ENCODE measurements at places on chromosomes 11 and 22.
A peak's percentile ranks its signal among the peaks of the same experiment; 100 is the strongest.

DNA sequence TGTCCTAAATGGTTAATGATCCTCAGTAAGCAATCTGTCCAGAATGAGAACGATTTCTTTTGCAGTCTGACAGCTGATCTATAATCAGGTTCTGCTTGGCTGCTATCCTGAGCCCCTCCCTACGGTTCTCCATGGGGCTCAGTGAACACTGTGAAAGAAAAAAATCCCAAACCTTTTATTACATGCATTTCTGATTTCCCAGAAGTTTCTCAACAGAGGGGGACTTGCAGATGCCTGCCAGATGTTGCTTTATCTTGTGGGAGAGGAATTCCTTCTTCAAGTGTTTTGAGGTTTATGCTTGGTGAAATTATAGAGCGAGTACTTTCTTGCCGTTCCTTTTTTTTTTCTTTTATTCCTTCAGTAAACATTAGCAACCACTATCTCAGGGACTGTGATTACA is 531.9 kb upstream of the ISX start:
- H3K27ac ChIP-seq = no peak overlapping the region
- H3K36me3 ChIP-seq = no peaks in the 10 kb centered on the region
- DNase-seq = no peak
- H3K4me1 ChIP-seq = no peaks in the 10 kb centered on the region
- H3K27me3 ChIP-seq = no peaks in the 10 kb centered on the region

DNA sequence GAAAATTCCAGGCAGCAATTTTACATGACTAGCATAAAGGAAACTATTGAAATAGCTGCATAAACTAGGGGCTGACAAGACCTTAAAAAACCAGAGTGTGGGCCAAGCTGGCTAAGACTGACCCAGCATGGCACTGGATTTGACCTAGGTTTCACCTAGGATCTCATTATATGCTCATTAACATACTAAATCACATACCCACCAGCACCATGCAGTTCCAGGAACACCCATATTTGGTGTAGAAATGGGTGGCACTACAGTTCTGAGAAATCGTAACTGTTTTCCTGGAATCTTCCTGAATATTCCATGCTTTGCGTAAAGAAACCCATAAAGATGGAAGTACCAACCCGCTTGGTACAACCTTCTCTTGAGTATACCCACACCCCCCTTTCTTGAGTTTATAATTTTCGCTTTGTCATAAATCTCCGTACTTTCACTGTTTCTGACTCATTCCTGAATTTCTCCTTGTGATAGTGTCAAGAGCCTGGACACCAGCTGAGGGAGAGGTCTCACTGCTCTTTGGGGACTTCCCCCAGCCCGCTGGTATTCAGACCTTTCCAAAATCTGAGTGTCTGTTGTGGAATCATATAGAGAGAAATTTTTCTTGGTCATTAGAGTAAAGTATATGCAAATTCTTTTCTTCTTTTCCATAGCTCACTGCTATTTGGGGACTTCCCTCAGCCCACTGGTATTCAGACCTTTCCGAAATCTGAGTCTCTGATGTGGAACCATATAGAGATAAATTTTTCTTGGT is 55.1 kb downstream of the MTMR3 start:
- H3K4me3 ChIP-seq = no peak overlapping the region
- DNase-seq = no peak
- no peak overlapping the region for H3K27ac ChIP-seq

DNA sequence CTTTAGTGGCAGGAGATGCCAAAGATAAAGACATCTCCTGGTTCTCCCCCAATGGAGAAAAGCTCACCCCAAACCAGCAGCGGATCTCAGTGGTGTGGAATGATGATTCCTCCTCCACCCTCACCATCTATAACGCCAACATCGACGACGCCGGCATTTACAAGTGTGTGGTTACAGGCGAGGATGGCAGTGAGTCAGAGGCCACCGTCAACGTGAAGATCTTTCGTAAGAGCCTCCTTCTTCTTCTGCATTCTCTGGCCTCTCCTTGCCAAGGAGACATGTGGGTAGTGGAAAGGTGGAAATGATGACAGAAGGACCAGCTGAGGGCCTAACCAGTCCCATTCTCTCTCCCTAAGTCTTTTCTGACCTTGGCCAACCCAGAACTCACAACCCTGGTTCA is 110.1 kb upstream of the TTC12 start:
- H3K27me3 ChIP-seq = peaks cover 26% of the 10 kb centered on the region
- DNase-seq = no peak
- H3K4me1 ChIP-seq = no peaks in the 10 kb centered on the region
- no peak overlapping the region for H3K27ac ChIP-seq
- no peaks in the 10 kb centered on the region for H3K36me3 ChIP-seq
- H3K4me3 ChIP-seq = no peak overlapping the region

GRCh38 chr11:21988477-21988876 is 204.4 kb upstream of the ANO5 start:
- H3K4me1 ChIP-seq = no peaks in the 10 kb centered on the region
- H3K36me3 ChIP-seq = no peaks in the 10 kb centered on the region
- H3K27me3 ChIP-seq = no peaks in the 10 kb centered on the region
- H3K4me3 ChIP-seq = no peak overlapping the region
- no peak overlapping the region for H3K27ac ChIP-seq

DNA sequence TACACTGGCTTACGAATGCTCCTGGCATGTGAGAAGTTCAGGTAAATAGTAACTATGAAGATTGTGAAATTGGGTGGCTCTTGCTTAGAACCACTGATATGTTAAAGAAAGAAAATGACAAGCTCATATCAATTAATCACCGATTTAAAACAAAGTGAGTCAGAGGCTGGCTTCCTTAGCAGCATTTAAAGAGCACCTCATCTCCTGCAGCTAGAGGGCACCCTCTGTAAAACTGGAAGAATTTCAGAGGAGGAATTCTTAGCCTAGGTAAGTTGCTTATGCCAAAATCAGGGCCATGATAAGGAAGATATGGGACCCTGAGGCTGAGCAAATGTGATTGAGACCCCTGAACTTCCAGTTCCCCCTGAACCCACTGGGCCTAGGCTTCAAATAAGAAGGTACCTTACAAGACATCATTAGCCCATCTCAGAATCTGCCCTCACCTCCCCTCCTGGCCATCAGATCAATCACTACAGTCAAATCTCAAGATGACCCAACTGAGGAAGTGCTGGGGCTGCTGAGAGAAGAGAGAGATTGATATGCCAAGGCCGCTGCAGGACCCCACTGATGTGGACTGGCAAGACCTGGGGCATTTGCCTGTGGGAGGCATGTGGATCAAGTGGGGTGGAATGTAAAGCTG is 8.6 kb upstream of the CD3E start:
- no peaks in the 10 kb centered on the region for H3K4me1 ChIP-seq
- peak; percentile 16 for DNase-seq
- no peak overlapping the region for H3K27ac ChIP-seq
- no peak overlapping the region for H3K4me3 ChIP-seq
- H3K27me3 ChIP-seq = peaks cover 27% of the 10 kb centered on the region
- H3K36me3 ChIP-seq = no peaks in the 10 kb centered on the region

DNA sequence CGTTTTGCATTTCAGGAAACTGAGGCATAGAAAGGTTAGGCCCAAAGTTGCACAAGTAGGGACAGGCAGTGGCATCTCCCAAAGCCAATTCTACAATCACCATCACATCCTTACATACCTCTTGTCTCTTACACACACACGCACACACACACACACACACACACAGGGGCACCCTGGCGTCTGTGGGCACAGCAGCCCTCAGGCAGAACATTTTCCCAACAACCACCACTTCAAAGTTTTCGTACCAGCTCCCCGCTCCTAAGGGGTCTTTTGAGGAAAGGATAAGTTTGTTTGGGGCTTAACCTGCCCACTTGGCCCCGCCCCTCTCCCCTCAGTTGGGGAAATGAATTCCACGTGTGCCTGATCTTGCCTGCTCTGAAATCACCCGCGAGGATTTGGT is 14.7 kb upstream of the LRRC32 start:
- no peak overlapping the region for H3K4me3 ChIP-seq
- DNase-seq = no peak
- no peaks in the 10 kb centered on the region for H3K36me3 ChIP-seq

DNA sequence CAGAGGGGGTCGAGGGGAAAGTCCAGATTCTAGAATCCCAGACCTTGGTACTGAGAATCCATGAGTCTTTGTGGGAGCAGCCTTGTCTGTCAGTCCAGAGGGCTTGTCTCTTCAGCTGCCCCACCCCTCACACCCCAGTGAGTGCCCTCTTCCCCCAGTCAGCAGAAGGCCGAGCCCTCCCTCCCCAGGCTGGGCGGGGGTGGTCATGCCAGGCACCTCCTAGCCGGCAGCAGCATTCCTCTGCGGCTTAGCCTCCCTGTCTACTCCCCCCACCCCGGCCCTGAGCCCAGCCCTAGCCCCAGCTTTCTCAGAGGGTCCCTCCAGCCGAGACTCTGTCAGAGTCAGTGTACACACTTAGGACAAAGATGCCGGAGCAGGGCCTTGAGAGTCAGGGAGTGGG is 4.6 kb downstream of the SOX10 start:
- no peaks in the 10 kb centered on the region for H3K27me3 ChIP-seq
- H3K27ac ChIP-seq = no peak overlapping the region
- H3K36me3 ChIP-seq = peaks cover 8% of the 10 kb centered on the region
- DNase-seq = no peak
- peaks cover 4% of the 10 kb centered on the region for H3K4me1 ChIP-seq

DNA sequence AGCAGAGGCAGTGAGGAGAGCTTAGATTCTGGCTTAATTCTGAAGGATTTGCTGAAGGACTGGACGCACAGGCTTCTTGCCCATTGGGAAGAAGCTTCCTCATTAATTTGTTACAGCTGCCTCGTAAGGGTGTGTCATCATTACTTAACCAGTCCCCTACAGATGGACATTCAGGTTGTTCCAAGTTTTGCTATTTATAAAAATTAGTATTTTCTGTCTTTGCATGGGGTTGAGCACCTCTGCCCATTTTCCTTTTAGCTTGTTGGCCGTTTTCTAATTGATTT is 38.1 kb downstream of the CAPN1 start:
- no peaks in the 10 kb centered on the region for H3K36me3 ChIP-seq
- no peak overlapping the region for H3K27ac ChIP-seq
- no peak for DNase-seq
- peaks cover 10% of the 10 kb centered on the region for H3K4me1 ChIP-seq

- H3K36me3 ChIP-seq = peaks cover 5% of the 10 kb centered on the region
- H3K4me1 ChIP-seq = peaks cover 22% of the 10 kb centered on the region
- DNase-seq = no peak
- H3K27me3 ChIP-seq = no peaks in the 10 kb centered on the region
- peak overlapping the region; percentile 27 for H3K27ac ChIP-seq
- H3K4me3 ChIP-seq = no peak overlapping the region
Observed at GRCh38 chr11:68471360-68472340, 11.1 kb downstream of the PPP6R3 start.

- H3K36me3 ChIP-seq = peaks cover 41% of the 10 kb centered on the region
- no peak for DNase-seq
- no peaks in the 10 kb centered on the region for H3K27me3 ChIP-seq
- H3K4me3 ChIP-seq = no peak overlapping the region
Observed at GRCh38 chr22:19872779-19873137, 18.1 kb upstream of the GNB1L start.

GRCh38 chr11:76642341-76642740 is 28.2 kb downstream of the LRRC32 start:
- no peaks in the 10 kb centered on the region for H3K36me3 ChIP-seq
- peaks cover 25% of the 10 kb centered on the region for H3K27me3 ChIP-seq
- no peak overlapping the region for H3K27ac ChIP-seq
- DNase-seq = no peak
- H3K4me1 ChIP-seq = no peaks in the 10 kb centered on the region

GRCh38 chr22:39214006-39214382 is 30.8 kb downstream of the PDGFB start:
- H3K4me3 ChIP-seq = no peak overlapping the region
- H3K27ac ChIP-seq = peak overlapping the region; percentile 85
- H3K27me3 ChIP-seq = peaks cover 29% of the 10 kb centered on the region
- peaks cover 37% of the 10 kb centered on the region for H3K4me1 ChIP-seq

All from mesenchymal stem cell (in vitro differentiated cells and primary cell).